ENCODE measurements at places on chromosomes 4 and X. TPM values are rescaled to one million over a fixed set of nuclear protein-coding genes. Genes with fewer than 3 reads are reported as not detected.

DNA sequence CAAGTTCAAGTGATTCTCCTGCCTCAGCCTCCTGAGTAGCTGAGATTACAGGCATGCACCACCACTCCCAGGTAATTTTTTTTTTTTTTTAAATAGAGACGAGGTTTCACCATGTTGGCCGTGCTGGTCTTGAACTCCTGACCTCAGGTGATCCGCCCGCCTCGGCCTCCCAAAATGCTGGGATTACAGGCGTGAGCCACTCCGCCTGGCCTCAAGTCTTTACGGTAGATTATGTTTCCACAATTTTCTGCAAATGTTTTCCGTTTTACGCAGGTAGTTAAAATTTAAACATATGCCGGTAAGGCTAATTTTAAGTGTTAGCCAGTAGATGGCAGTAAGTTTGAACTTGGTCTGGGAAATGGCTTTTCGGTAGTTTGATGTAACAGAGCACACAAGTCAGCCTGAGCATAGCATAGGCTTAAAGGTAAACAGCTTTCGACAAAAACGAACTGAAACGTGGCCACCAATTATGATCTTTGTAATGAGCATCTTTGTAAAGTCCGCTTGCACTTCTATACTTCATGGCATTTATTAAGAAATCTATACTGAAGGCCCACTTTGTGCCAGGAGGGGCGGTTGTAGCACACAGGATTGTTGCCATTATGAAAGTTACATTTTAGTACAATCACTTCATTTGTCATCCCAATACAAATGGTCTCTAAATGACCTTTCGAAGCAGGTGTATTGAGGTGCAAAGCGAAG, 31.1 kb downstream of the CCKAR start:
- H3K4me1 ChIP-seq, result no peaks in the 10 kb centered on the region
- H3K36me3 ChIP-seq, result no peaks in the 10 kb centered on the region
- peak; percentile 86 for DNase-seq
- no peak overlapping the region for H3K27ac ChIP-seq
- H3K4me3 ChIP-seq, result no peak overlapping the region

DNA sequence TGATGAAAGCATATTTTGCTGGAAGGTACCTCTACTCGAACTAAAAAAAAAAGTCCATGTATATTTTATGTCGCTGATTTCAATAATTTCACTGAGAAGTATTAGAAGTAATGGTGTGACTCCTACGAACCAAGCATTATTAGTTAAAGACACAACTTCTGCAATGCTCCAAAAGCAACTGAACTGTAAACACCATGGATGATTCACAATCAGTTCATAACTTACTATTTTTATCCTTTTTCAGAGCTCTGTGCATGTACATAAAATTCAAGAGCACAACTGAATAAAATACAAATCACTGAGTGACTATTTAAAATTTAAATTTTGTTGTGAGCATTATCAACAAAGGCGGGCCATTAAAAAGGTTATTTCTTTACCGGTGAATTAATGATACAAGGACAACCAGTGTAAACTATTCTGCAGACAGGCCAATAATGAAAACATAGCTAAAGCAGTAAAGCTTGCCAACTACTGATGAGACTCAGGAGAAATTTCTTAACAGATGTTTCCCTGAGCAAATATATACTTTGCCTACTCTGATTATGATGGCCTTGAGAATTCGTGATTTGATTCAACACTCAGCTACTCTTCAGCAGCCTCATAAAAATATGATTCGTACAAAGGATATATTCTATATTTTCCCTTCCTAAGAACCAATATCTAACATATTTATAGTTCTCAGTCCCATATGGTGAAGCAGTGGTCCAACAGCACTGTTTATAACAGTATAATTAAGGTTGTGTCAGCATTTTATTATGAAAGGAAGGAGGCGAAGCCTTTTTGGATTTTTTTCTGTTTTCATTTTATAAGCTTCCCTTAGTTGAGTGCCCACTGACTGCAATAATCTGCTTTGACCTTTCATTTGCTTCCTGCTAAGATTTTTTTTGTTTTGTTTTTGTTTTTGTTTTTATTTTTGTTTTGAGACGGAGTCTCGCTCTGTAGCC, 62.8 kb upstream of the NEIL3 start:
- no peaks in the 10 kb centered on the region for H3K27me3 ChIP-seq
- no peak overlapping the region for H3K27ac ChIP-seq
- H3K36me3 ChIP-seq, result no peaks in the 10 kb centered on the region
- no peak overlapping the region for H3K4me3 ChIP-seq
- peak; percentile 58 for DNase-seq
- peaks cover 8% of the 10 kb centered on the region for H3K4me1 ChIP-seq

- no peak overlapping the region for H3K4me3 ChIP-seq
- no peak overlapping the region for H3K27ac ChIP-seq
- no peaks in the 10 kb centered on the region for H3K36me3 ChIP-seq
- H3K4me1 ChIP-seq, result no peaks in the 10 kb centered on the region
These were observed 16.3 kb upstream of the DRD5 start for GRCh38 chr4:9765091-9765490.

Gene MAGEA2
- not detected for total RNA-seq

DNA sequence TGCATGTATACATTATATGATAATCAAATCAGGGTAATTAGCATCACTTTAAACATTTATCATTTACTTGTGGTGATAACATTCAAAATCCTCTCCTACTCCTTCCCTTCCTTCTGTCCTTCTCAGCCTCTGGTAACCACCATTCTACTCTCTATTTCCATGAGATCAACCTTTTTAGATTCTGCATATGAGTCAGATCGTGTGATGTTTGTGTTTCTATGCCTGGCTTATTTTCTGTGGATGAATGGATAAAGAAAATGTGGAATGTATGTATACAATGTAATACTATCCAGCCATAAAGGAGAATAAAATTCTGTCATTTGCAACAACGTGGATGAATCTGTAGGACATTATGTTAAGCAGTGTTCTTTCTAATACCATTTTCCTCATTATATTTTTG, 123.9 kb downstream of the NAA11 start:
- no peak for DNase-seq
- H3K4me1 ChIP-seq, result no peaks in the 10 kb centered on the region
- no peaks in the 10 kb centered on the region for H3K27me3 ChIP-seq

DNA sequence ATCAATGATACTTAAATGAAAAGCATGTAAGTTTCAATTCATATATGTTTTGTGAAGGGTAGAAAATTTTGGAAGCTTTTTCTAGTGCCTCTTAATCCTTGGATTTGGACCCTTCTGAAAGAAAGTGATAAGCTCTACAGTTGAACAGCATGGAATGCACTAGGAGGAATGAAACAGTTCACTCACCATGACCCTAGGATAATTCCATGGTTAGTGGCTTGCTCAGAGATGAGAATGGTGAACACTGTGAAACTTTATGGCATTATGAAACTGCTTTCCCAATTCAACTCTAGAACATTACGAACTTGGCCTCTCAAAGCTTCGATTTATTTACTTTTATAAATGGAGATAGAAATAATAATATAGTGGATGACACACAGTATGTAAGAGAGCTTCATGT, 88.9 kb upstream of the FAT4 start:
- H3K36me3 ChIP-seq, result no peaks in the 10 kb centered on the region
- H3K27ac ChIP-seq, result no peak overlapping the region
- H3K27me3 ChIP-seq, result no peaks in the 10 kb centered on the region

- H3K4me3 ChIP-seq, result no peak overlapping the region
- no peaks in the 10 kb centered on the region for H3K36me3 ChIP-seq
- no peak overlapping the region for H3K27ac ChIP-seq
- H3K4me1 ChIP-seq, result no peaks in the 10 kb centered on the region
- no peaks in the 10 kb centered on the region for H3K27me3 ChIP-seq
- no peak for DNase-seq
These were observed 202.9 kb upstream of the BOD1L1 start for GRCh38 chr4:13830449-13830848.

Gene ASIC5
- total RNA-seq, result not detected

DNA sequence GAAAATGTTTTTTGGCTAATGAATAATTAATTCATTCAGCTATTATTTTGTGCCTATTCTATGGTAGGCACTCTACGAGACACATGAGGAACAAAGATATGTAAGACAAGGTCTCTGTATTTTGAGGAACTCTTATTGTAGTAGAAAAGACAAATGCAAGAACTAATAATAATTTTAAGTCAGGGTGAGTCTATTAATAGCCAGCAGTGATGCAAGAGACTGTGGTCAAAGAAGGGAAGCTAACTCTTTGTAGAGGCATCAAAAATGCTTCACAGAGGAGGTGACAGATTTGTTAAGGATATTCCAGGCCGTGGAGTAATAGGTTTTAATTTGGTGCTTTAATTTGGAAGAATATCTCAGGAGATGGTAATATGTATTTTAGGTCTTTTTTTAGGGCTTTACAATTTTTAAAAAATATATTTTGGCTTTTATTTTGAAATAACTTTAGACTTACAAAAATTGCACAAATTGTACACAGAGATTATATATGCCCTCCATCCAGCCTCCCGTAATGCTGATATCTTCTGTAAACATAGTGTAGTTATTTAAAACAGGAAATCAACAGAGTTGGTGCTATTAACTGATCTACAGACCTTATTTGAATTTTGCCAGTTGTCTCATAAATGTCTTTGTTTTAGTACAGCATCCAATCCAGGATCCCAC, 48.1 kb downstream of the DCLK2 start:
- H3K4me1 ChIP-seq, result peaks cover 9% of the 10 kb centered on the region
- peak; percentile 77 for DNase-seq
- no peaks in the 10 kb centered on the region for H3K36me3 ChIP-seq
- H3K27me3 ChIP-seq, result no peaks in the 10 kb centered on the region

Gene RBM46
- not detected for total RNA-seq

GRCh38 chrX:7872042-7872441, 29.1 kb downstream of the VCX start:
- no peaks in the 10 kb centered on the region for H3K36me3 ChIP-seq
- H3K4me3 ChIP-seq, result no peak overlapping the region
- H3K4me1 ChIP-seq, result no peaks in the 10 kb centered on the region
- no peaks in the 10 kb centered on the region for H3K27me3 ChIP-seq
- DNase-seq, result no peak
- no peak overlapping the region for H3K27ac ChIP-seq

DNA sequence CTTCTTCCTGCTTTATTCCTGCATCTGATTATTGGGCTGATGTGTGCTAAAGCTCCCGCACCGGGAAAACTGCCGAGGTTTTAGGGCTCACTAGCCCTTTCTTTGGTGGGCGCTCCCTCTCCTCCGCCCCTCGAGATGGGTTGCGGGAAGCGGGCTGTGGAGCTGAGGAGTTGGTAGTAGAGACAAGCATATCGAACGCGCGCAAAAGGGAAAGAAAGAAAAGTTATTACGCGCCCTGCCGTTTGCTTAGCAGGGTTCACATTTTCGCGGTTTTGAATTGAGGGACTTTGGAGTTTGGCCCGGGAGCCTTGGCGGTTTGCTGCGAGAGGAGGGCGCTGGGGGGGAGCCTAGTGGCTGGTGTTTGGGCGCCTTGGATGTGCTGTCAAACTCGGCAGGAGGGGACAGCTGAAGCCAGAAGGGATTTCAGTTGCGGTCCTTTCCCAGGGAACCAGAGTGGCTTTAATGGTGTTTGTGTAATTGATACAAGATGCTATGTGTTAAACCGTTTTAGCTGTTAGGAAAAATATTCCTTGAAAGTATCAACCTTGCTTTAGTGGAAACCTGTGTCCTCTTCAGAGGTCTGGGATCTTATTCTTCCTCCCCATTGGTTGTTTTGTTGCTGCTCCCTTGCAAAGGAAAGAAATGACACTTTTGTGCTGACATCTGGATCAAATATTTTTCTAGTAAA, 1.1 kb downstream of the GAB1 start:
- peak overlapping the region; percentile 49 for H3K4me3 ChIP-seq
- H3K27ac ChIP-seq, result peak overlapping the region; percentile 72
- peaks cover 2% of the 10 kb centered on the region for H3K4me1 ChIP-seq
- peak; percentile 67 for DNase-seq
- no peaks in the 10 kb centered on the region for H3K36me3 ChIP-seq

GRCh38 chrX:71282514-71283402, 677 bp upstream of the NONO start:
- H3K27me3 ChIP-seq, result no peaks in the 10 kb centered on the region
- DNase-seq, result no peak
- peak overlapping the region; percentile 56 for H3K4me3 ChIP-seq
- no peaks in the 10 kb centered on the region for H3K36me3 ChIP-seq
- no peaks in the 10 kb centered on the region for H3K4me1 ChIP-seq

- no peak for DNase-seq
- no peaks in the 10 kb centered on the region for H3K36me3 ChIP-seq
- H3K27me3 ChIP-seq, result no peaks in the 10 kb centered on the region
These were observed 736.5 kb upstream of the FTHL17 start for GRCh38 chrX:31808357-31808756.

Gene COL25A1
- total RNA-seq, result under 0.01 TPM

Measured in fibroblast of lung (primary cell).